Vagina (tissue), 2 donors: ENCODE measurements at places on chromosomes 7 and 10. TPM values are rescaled to one million over a fixed set of nuclear protein-coding genes. Genes with fewer than 3 reads are reported as not detected.

- DNase-seq = no peak
These were observed 59.9 kb downstream of the MAP3K8 start for GRCh38 chr10:30493609-30494530.

DNA sequence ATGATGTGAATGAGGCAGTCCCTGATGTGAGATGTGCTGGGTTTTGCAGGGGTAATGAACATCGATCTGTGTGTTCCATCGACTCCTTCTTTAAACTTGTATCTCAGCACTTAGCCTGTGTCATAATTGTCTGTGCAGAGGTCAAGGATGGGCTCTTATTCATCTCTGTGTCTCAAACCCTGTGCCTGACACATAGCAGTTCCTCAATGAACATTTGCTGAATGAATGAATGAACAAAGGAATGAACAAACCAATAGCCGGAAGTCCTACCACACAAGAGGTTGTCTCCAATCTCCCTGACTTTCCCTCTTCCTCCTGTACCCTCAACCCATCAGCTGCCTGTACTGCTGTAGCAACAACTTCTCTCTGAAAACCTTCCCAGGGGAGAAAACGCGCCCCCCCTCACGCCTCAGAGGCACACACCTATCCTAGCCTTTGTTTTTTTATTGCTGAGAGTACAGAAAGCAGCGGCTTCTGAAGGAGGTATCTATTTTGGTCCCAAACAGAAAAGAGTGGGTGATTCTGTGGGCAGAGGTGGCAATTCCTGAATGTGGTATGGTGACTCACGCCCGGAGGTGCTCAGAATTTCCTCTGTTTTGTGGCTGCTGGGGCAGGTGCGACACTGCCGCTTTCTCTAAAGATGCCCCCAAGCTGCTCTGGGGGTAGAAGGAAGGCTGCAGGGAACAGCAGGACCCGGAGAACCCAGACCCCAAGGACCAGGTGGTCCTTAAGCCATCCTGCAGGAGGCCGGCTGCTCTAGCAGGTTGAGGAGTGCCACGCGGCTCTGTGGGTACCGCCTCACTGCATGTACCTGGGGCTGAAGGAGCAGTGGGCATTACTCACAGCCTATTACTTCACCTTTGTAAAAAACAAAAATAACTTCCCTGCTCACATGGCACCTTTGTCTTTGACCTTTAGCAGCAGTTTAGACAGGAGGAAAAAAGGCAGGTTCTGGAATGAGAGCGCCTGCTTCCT is 9.6 kb downstream of the IL2RA start:
- peak; percentile 69 for DNase-seq

DNA sequence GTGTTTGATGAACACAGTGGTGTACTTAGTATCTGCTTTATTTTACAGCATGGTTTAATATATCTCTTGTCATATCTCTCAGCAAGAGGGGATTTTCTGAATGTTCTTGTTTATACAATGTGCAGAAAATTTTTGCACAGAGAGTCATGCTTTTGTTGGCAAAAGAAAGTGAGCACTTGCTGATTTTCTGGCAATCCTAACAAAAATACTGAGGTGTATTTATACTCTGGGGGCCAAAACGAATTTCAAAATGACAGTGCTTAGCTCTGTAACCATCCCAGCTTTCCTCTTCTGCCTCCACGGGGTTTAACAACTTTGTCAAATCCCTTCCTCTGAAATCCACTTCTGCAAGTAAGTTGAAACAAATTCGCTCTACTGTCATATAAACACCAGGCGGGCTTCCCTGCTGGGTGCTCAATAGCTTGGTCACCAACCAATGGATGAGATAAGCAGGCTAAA is 169.2 kb downstream of the NOC3L start:
- DNase-seq = no peak

GRCh38 chr10:26457088-26457487 is 18.9 kb downstream of the APBB1IP start:
- DNase-seq = no peak

- no peak for DNase-seq
These were observed 47.0 kb upstream of the ZNF107 start for GRCh38 chr7:64618785-64619456.

- no peak for DNase-seq
These were observed 316.9 kb upstream of the PHYHIPL start for GRCh38 chr10:58859526-58859925.

DNA sequence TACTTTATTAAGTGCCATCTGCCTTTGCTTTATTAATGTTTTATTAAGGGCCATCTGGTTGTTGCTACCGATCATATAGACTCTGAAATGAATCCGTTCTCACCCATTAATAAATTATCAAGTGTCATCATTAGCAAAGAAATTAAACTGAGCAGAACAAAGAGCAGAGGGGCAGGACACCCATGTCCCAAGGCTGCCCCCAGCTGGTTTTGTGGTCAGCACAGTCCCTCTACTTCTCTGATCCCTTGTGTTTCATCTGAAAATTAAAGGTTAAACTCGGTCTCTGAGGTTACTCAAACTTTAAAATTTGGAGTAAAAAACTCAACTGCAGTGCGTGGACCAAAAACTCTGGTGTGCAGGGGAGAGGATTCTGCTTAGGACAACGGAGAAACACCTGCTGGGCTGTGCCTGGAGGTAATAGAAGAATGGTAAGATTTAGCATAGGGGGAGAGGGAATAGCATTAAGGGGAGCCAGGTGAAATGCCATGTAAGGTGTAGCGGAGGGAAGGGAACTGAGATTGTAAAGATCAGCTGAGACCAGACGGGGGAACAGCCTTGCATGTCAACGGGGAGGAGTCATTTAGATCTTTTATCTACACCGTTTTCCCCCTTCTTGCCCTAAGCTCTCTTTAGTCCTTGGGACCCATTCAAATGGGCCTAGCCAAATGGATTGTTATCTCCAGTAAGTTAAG is 10.8 kb upstream of the GSDME start:
- DNase-seq = no peak

Gene UBE2D1
- total RNA-seq = 10.1 TPM

DNA sequence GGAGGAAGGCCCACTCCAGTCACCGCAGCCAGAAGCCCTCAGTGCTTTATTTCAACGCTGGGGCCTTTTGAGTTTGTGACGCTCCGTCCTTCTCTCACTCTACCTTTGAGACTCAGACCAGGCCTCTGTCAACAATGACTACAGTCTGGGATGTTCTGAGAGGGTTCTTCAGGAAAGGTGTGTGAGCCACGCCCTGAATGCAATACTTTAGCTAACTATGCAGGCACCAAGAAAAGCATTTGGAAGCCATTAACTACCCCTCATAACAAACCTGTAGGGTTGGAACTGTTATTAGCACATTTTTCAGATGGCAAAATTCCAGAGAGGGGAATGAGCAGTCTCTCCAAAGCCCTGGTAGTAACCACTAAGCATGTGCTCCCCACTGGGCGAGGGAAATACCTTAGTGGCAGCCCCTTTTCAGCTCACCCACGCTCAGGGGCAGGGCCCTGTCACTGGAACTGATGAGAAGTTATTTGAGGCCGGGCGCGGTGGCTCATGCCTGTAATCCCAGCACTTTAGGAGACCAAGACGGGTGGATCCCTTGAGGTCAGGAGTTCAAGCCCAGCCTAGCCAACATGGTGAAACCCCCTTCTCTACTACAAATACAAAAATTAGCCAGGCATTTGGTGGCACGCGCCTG is 5.7 kb upstream of the ARPC1B start:
- no peak for DNase-seq

DNA sequence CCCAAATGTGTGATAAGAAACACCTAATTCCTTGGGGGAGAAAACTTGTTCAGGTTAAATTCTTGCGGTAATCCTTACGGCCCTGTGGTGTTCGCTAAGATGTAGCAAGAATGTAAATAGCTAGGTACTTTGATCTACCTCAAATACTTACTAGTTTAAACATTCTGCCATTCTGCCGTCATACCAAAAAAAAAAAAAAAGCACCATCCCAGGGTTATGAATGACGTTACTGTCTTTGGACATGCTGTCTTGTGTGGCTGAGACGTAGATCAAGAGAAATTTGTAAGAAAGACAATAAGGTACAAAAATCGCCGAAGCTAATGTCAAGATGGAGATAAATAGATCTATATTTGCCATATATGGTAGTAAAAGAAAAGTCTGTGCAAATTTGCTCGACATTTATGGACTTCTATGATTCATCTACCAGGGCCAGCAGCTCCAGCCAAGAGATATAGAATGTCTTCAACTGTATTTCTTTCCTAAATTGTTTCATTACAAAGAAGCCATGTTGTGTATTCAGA is 195.6 kb downstream of the CUX1 start:
- no peak for DNase-seq

DNA sequence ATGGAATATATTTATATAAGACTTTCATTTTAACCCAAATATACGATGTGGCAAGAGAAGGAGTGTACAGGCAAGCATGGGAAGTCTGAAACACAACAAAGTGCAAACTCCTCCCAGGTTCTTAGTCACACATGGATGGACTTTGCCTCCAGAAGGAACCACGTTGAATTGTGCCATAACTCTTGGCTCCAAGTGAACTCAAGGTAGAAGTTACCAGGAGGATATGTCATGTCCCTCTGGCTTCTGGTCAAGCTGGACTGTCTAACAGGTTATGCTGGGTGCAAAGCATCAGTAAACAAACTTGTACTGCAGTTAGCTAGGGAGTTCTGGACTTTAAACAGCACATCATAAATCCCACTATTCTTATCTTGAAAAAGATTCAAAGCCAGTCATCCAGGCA is 328.3 kb upstream of the TEX47 start:
- no peak for DNase-seq

DNA sequence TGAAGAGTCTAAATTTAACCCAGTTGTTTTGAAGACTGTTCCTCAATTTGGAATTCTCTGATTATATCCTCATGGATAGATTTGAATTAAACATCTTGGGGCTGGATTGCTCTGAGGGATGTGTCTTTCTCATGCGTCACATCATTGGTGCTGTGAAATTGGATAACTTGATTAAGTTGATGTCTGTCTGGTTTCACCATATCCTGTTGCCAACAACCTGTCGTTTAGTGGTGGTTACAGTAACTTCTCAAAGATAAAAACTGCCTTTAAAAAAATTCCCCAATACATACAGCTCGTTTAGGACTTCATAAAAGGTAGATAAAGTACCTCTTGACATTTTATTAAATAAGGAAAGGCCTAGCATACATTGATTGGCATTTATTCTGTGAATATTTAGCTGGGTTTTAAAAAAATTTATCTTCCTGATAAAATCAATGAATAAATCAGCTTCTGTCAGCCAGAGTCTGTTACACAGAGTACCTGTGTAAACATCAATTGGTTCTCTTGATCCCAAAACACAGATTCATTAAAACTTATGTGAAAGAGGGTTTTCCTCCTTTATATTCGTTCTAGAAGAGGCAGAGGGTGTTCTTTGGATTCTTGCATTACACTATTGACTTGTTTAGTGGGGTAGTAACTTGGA is 10.5 kb downstream of the CRCP start:
- no peak for DNase-seq

Gene NOD1
- total RNA-seq = 14.5 TPM

Gene EPHB6
- 68.3 TPM for total RNA-seq

DNA sequence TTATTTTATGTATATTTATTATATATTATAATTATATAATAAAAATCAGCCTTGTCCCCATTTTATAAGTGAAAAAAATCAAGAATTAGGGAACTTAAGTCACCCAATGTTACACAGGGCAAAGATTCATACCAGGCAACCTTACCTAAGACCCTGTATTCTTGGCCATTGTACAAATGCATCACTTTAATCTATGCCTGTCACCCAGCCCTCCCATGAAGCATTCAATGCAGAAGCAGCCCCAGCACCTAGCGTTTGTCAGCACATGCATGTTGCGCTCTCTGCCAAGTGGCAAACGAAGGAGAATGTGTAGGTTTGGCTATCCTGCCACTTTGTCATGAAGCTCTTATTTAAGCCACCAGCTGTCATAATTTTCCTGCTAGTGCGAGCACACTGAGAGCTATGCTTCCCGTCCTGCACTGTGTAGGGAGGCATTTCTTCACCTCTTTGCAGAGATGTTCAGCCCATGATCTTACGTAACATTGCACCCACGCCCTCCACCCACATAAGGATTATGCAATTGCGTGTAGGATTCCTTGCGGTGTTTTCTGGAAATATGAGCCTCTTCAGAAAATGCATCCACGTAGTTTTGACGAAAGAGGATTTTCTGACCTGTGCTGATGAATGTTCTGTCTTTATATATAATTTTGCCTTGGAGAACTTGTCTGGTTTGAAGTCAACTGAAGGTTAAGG is 7.7 kb upstream of the COBL start:
- DNase-seq = no peak

DNA sequence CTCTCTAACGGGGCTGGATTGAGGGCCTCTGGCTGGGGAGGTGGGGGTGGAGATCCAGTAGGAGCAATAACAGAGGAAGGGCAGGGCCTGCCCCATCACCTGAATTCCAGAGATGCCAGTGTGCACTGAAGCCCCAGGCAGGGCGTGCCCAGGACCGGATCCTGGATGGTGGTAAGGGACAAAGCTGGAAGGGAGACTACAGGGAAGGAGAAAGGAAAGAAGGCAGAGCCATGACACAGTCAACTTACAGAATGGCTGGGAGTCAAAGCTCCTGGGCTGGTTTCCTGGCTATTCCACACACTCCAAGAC is 666 bp downstream of the TMEM139 start:
- DNase-seq = no peak
